ENCODE measurements at places on chromosomes 3 and 15. TPM values are rescaled to one million over a fixed set of nuclear protein-coding genes. Genes with fewer than 3 reads are reported as not detected.

SYNPR gene
- not detected for total RNA-seq

MIX23 gene
- 6.1 TPM for total RNA-seq

A4GNT gene
- not detected for total RNA-seq

SRPRB gene
- 20.0 TPM for total RNA-seq

MEGF11 gene
- total RNA-seq = 1.9 TPM

THPO gene
- 0.37 TPM for total RNA-seq

C3orf20 gene
- not detected for total RNA-seq

CIB1 gene
- 25.0 TPM for total RNA-seq

EOGT gene
- total RNA-seq = 18.6 TPM

GSK3B gene
- 48.7 TPM for total RNA-seq

ADGRG7 gene
- total RNA-seq = not detected

PIGB gene
- 5.1 TPM for total RNA-seq

MYEF2 gene
- 2.0 TPM for total RNA-seq

RTP4 gene
- total RNA-seq = 0.84 TPM

GP5 gene
- not detected for total RNA-seq

CILP gene
- total RNA-seq = 3.9 TPM

ALDH1A3 gene
- 3.3 TPM for total RNA-seq

GHSR gene
- not detected for total RNA-seq

CA12 gene
- 206 TPM for total RNA-seq

SPPL2A gene
- 180 TPM for total RNA-seq

SELENOS gene
- total RNA-seq = 74.5 TPM

GABRR3 gene
- not detected for total RNA-seq

Data from lower leg skin (tissue), 4 donors.